Uterus (tissue), 4 donors: ENCODE measurements at places on chromosomes 16 and 17.

- no peak for DNase-seq
Measured at GRCh38 chr17:82087961-82088837, 9.8 kb downstream of the FASN start.

- DNase-seq, result no peak
Measured at GRCh38 chr17:8946476-8946875, 19.0 kb downstream of the PIK3R5 start.

DNA sequence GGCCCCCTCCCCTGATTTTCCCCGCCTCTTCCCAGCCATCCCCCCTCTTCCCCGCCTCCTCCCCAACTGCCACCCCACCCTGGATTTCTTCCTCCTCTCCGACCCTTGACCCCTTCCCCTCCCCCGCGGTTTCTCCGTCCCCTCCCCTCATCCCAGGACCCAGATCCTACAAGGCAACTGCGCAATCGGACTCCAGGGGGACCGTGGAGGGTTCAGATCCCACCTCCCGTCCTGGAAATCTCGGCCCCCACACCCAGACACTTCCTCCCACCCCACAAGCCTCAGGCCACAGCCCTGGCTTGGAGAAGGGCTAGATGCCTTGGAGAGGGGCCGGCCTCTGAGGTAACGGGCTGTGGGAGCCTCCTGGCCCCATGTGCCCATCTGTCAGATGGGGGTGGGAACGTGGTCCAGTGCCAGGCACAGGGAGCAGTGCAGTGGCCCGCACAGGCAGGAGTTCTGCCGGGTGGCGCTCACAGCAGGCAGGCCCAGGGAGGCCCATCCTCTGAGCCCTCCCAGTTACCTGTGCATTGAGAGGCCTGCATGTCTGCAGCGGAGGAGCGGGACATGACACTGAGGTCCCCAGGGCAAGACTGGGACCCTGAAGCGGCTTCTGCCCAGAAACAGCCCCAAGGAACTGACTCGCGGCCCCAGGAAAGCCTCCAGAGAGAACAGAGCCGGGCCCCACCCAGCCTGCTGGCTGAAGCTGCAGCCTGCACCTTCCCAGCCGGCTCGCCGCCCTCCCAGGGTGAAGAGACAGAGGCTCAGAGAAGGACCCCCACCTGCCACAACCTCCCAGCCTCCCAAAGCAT, 16.7 kb downstream of the ZNF423 start:
- peak; percentile 33 for DNase-seq

DNA sequence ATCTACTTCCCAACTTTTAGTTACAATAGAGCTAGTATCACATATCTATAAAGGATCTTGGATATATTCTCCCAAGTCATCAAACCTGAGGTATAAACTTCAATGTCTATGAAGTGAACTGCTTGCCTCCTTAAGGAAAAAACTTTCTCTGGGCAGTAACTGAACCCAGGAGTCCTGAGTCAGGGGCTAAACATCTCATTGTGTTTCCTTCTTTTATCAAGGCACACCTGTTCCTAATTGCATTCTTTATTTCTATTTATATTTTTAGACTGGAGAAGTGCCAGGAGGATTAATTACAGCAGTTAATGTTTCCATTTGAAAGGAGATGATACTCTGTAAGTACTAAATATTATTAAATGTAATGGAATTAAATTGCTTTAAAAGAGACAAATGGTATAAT, 98.6 kb downstream of the CDH8 start:
- no peak for DNase-seq

GRCh38 chr16:54434859-54435258, 148.3 kb upstream of the IRX3 start:
- no peak for DNase-seq
